Stimulated activated CD4-positive, alpha-beta T cell treated with anti-CD3 and anti-CD28 coated beads, Interleukin-4, amount 100 ng/mL, for 1 hour (primary cell): ENCODE measurements at places on chromosomes 5 and 9.

DNA sequence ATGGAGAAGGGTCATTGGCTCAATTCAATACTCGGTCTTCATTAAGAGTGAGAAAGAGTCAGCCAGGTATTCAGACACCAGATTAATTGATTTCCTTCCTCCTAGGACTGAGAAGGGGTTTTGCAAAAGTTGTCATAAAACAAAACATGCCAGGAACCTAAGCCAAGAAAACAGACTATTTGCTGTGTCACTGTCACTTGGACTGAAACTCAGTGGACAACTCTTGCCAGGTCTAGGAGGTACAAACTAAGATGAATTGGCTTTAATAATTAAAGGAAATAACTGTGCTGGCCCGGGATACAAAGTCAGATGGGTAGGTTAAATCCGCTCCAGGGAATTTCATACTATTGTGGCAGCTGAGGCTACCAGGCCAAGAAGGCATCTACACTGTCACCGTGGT, 71.1 kb upstream of the TBC1D9B start:
- no peak for DNase-seq

DNA sequence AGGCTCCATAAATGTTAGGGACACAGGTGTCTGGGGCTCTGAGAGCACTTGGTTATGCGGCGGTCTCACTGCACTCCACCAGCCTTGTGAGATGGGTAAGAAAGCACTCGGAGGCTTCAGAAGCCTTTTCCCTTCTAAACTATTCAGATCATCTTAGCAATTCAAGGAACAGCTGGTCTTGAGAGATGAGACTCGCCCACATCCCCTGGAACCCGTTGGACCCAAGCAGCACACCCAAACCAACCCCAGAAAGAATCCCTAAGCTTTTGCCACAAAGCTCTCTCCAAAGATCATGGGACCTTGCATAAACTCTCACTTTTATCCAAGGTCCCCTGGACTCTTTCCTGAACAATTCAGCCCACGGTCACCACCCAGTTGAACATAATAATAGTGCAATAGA, 90.2 kb downstream of the RAPGEF1 start:
- no peak for DNase-seq

DNA sequence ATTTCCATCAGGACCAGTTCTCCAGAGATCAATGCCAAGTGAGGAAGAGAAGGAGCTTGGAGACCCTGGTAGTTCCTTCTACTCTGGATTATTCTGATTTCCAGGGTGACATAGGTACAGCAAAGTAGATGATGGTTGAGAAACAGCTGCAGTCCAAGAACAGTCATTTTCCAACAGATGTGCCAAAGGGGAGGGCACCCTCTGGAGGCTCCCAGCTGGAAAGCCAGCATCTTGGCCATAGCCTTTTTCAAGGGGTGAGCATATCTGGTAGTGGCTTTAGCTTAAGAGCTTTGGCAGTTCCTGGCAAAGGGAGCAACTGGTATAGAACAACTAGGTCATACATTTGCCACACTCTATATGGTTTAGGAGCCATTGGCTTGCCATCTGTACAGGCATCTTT, 492.7 kb downstream of the RASEF start:
- no peak for DNase-seq

GRCh38 chr9:98641695-98642094, 67.0 kb downstream of the GABBR2 start:
- DNase-seq, result no peak

GRCh38 chr5:74636149-74636548, 4.4 kb downstream of the ENC1 start:
- DNase-seq, result no peak

DNA sequence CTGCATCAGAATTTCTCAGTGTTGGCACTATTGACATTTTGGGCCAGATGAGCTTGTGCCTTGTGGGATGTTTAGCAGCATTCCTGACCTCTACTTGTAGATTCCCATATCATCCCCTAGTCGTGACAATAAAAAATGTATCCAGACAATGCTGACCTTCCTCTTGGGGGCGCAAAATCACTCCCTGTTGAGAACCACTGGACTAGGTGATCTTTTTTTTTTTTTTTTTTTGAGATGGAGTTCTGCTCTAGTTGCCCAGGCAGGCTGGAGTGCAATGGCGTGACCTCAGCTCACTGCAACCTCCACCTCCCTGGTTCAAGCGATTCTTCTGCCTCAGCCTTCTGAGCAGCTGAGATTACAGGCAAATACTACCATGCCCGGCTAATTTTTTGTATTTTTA, 22.6 kb downstream of the STXBP1 start:
- DNase-seq, result no peak

GRCh38 chr5:1882337-1883119, at the start of gene IRX4:
Gene IRX4 (minus strand): TSS chr5:1882925. CDS start chr5:1882647, 278 bp downstream.
- DNase-seq, result no peak

- no peak for DNase-seq
Observed at GRCh38 chr9:805151-805550, 36.3 kb upstream of the DMRT1 start.

- DNase-seq, result no peak
Observed at GRCh38 chr9:108543251-108543778, 312.5 kb downstream of the ACTL7B start.

- no peak for DNase-seq
Observed at GRCh38 chr5:173323799-173324114, 4.5 kb downstream of the STC2 start.

DNA sequence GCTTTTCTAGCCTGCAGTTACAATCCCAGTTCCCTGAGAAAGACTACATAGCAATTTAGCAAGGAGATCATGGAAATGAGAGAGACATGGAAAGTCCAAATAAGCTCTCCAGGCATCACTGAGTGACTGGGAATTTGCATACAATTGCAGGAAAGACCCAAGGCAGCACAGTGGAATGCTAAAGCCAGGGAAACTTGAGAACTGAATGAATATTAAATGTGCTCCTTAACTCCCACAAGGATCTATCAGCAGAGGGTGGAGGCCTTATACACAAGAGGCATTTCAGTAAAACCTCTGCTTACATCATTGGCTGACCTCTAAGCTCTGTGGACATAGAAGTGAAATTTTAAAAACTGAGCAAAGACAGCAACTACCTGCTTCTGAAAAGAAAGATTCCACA, 355.6 kb upstream of the DAB2 start:
- no peak for DNase-seq

DNA sequence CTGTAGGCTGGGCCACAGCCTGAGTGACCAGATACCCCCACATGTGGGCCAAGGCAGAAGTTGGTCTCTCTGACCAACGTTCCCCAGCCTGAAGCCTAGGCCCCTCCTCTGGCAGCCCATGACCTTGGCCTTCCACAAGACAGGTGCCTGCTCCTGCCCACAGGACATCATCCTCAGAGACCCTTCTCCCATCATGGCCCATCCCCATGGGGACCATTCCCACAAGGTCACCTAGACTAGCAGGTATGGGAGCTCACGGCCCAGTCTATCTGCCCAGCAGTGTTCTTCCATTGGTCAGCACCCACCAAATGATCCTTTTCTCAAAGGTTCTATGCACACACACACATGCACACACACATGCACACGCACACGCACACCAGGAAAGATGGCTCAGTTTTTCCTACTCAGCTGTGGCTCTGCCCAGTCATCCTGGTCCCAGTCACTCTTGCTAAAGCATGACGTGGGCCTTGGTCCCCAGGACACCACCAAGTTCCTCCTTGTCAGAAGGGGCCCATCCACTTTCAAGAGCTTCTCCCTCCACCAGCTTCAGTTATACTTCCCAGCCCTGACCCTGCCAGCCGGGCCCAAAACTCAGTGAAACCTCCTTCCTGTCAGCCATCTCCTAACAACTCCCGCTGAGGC, 65.4 kb downstream of the PAX5 start:
- no peak for DNase-seq

GRCh38 chr9:101702257-101702656, 36.2 kb downstream of the GRIN3A start:
- no peak for DNase-seq

DNA sequence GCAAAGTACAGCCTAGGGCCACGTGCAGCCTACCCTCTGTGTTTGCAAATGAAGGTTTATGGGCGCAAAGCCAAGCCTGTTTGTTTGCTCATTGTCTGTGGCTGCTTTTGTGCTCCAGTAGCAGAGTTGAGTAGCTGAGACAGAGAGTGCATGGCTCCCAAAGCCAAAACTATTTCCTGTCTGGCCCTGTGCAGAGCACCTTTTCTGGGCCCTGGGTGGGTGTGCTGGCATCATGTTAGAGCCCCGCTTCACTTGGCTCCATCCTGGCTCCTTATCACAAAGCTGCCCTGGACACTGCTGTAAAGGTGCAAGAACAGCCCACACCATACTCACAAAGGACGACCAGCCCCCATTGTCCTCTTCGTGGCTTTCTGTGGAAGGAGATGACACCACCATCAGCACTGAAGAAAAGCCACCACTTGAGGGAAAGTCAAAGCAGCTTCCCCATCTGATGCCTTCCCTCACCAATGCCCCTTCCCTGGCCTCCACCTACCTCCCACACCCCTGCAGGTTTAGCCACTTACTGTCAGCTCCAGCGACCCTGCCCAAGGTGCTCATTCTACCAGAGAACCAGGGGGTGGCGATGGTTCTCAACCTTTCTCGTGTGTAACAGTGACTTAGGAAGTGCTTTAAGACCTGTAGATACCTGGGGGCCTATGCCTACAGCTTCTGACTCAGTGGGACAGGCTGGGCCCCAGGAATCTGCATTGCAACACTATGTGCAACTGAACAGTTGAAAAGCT, 23.4 kb downstream of the LCP2 start:
- DNase-seq, result peak; percentile 64

GRCh38 chr9:121720311-121721057, 69.0 kb downstream of the DAB2IP start:
- DNase-seq, result no peak

DNA sequence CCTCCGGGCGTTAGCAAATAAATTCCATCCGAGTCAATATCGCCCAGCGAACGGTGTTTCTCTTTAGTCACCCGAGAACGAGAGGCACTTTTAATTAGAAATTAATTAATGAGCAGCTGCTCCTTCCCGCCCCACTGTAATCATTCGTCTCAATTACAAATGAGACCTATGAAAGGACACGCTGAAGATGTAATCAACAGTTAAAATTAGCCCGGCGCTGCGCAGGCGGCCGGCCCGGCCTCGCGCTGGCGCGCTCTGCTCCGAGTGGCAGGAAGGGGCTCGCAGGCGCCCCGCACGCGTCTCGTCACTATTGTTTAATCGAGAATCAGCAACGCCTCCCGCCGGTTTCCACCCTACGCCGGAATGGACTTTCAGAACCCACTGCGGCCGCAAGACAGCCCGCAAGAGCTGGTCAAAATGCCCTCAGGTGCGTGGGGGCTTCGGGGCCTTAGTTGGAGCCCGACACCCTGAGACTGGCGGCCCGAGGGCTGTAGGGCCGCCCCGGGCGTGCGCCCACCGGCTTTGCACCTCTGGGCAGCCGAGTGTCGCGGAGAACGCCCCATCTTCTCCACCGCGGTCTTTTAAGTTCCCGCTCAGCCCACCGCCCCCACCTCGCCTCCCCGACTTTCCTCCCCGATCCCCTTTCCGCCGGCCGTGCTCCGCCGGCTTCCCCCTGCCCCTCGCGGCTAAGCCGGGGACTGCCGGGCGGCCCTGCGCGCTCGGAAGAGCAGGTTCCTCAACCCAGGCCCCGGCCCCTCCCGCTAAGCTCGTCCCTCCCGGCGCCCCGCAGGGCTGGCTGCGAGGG, 597 bp upstream of the IRX4 start:
- DNase-seq, result no peak

DNA sequence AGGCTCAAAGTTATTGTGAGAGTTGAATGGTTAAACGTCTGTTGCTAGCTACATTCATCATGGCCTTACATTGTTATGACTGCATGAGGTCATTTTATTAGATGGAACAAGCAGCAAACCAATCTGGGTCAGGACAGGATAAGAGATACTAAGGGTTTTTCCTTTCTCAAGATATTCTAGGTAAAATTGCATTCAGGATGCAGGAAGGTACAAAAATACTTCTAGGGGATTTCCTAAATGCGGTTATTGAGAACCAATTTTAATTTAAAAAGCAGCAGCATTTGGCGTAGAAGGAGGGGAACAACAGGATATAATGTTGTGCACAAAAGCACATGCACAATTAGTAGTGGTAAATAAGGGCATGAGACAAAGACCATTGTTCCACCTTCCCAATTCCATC, 39.2 kb upstream of the LURAP1L start:
- DNase-seq, result no peak

- no peak for DNase-seq
Observed at GRCh38 chr5:181100121-181100875, 30.7 kb downstream of the OR2V1 start.

- DNase-seq, result no peak
Observed at GRCh38 chr5:62920856-62921255, 342.2 kb downstream of the LRRC70 start.

DNA sequence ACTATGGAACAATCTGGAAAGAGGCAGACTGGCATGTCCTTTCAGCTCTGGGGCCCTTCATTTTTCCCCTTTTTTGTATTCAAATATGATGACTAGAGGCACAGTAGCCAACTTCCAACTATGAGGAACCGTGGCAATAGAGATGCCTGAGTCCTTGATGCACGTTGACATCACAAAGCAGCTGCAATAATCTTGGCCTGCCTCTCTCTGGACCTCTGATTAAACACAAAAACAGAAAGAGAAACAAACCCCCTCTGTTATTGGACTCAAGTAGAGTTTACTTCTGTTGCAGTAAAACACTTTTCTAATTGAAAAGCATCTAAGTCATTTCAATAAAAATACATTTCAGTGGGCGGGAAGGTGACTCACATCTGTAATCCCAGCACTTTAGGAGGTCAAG, 122.2 kb upstream of the GRAMD2B start:
- no peak for DNase-seq

DNA sequence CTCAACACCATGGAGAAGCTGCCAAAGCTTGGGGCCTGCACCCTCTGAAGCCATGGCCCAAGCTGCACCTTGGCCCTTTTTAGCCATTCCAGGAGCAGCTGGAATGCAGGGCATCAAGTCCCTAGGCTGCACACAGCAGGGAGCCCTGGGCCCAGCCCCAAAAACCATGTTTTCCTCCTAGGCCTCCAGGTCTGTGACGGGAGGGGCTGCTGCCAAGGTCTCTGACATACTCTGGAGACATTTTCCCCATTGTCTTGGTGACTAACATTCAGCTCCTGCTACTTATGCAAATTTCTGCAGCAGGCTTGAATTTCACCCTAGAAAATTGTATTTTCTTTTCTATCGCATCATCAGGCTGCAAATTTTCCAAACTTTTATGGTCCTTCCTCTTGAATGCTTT, 64.6 kb downstream of the ELOVL7 start:
- no peak for DNase-seq

DNA sequence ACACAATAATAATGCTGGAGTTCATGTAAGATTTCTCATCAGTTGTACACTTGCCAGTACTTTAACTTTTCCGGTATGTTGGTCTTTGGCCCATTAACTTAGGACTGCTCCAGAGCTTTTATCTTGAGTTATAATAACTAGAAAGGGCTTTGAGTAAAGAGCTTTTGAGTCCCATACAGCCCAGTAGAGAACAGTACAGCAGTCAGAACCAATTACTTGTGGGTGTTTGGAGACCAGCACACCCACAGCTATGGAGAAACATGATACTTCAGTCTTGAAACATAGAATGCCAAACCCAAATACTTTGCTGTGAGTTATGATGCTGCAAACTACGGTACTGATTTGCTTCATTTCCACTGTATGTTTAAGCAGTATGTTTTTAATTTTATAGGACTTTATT, 374.3 kb downstream of the CCDC171 start:
- DNase-seq, result no peak
